Right ventricle myocardium inferior (tissue), 1 donor: ENCODE measurements at places on chromosomes 11 and 22.
A peak's percentile ranks its signal among the peaks of the same experiment; 100 is the strongest.

GRCh38 chr11:12218909-12219308, 108.5 kb downstream of the MICAL2 start:
- no peak for DNase-seq

DNA sequence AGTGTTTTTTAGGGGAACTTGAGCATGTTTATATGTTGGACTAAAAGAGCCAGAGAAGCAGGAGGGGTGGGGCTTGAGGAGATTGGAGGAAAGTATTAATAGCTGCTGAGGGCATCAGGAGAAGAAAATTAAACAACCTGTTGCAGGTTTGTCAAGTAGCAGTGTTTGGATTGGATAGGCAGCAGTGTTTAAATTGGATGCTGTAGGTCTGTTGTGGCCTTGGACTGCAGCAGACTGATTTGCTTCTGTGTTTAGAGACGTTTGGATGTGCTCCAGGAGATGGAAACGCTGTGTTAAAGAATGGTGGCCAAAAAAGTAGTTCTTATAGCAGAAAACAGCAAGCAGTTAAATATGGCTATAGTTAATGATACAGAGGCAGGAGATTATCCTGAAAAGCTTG, 5.7 kb downstream of the EIF3L start:
- DNase-seq, result no peak

- DNase-seq, result no peak
Observed at GRCh38 chr11:121241343-121242211, 51.0 kb upstream of the SC5D start.

- no peak for DNase-seq
Observed at GRCh38 chr11:106670069-106670468, 348.2 kb downstream of the GUCY1A2 start.

GRCh38 chr11:66233301-66233700, 35.1 kb upstream of the RAB1B start:
- peak; percentile 25 for DNase-seq

GRCh38 chr11:121801781-121802180, 314.2 kb downstream of the BLID start:
- no peak for DNase-seq

DNA sequence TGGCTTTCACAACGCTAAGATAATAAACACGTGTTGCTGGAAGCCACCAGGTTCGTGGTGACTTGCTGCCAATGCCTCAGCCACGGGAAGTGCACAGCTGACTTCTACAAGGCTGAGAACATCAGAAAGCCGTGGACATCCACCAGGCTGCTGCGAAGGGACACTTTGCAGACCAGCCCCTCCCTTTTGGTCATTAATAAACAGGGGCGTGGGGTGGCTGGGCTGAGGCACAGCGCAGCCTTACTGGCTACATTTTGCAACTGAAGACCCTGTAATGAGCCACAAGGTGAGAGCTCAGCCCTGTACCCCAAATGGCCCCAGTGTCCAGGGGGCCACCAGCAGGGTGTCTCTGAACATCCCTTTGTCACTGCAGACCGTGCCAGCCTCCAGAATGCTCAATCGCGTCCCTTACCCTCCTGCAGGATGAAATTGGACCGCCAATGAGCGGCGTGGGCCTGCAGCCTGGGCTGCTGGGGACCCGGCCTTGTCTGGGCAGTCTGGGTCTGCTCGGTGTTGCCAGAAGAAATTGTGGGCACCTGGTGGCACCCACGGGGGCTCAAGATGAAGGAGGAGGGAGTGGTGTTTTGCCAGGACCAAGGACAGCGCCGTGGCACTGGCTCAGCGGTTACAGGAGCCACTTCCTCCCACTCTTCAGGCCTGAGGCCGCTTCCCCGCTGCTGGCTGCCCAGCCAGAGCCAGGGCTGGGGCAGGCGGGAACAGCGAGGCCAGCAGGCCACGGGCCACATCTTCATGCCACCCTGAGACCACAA, 181.9 kb downstream of the CTTN start:
- DNase-seq, result no peak

- no peak for DNase-seq
Observed at GRCh38 chr11:8201644-8202365, 33.0 kb upstream of the RIC3 start.

DNA sequence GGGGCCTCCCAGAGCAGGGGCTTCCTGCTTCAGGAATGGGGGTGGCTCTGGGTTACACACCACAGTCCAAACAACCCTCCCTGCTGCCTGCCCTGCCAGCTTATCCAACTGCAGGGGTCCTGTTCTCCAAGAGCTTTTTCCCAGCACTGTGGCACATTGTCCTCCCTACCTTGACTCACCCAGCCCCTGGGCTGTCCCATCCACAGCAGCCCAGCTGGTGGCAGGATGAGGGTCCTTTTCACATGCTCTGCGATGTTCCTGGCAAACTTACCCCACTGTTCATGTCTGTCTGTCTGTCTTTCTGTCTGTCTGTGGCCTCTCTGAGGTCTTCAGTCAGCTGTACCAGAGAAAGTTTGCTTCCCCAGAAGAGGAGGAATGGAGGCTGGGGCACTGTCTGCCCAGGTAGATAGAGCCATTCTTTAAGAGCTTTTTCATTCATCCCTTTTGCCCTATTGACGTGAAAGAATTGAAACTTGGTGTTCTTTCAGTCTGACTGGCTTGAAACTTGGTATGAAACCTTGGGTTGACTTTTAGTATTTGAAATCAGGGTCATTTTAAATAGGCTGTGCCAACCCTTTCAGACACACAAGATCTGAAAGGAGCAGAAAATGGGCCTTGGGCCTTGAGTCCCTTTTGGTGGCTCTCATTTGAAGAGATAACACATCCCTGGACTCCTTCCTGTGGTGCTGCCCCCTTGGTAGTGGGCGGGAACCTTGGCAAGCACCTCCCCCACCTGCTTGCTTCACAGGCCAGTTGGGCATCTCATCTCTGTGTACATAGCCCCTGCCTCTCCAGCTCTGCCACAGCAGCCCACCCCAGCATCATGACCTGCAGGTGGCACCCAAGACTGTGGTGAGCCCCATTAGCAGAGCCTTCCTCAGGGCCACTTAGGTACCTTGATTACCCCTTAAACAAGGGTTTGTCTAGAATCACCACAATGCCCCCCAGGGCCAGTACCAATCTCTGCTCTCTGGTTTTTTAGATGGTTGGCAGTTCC, 74.6 kb upstream of the SUSD2 start:
- DNase-seq, result no peak

DNA sequence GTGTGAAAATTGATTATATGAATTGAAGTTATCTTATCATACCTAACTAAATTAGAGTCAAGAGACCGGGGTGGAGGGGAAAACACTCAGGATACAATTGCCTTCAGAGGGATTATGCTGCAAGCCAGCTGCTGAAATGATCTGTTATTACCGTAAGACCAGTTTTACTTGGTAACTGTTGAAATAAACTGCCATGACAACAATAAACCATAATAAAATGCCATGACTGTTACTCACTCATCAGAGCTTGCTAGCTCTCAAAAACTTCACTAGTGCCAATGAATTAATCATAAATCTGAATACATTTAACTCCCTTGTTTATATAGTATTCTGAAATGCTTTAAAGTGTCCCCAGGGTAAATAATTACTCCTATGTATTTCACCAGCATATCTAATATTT, 68.2 kb downstream of the CASP12 start:
- DNase-seq, result no peak

DNA sequence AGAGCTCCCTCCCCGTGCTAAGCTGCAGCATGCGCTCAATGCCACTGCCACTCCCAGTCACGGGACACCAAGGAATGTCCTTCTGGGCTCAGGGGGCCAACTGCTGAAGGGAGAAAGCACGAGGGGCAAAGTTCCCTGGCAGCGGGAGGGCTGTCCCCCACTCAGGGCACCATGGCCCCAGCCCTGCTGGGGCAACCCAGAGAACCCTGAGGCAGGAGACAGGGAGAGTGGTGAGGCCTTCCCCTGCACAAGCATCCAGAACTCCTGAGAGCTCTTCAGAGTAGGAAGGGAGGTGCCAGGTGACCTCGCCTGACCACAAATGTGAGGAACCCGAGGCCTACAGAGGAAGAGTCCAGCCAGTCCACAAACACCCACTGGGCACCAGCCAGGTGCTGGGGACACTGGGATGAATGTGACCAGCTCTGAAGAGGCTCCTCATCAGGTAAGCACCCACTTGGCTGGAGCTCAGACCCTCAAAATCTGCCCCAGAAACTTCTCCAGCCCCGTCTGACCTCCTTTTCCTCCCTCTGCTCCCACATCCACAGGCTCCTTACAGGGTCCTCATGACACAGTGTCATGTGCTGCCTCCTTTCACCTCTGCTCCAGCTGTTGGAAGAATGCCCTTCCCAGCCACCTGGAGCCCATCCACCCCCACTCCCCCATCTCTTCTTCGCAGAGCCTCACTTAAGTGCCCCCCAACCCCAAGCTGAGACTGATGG, 15.6 kb downstream of the GDPD5 start:
- no peak for DNase-seq

DNA sequence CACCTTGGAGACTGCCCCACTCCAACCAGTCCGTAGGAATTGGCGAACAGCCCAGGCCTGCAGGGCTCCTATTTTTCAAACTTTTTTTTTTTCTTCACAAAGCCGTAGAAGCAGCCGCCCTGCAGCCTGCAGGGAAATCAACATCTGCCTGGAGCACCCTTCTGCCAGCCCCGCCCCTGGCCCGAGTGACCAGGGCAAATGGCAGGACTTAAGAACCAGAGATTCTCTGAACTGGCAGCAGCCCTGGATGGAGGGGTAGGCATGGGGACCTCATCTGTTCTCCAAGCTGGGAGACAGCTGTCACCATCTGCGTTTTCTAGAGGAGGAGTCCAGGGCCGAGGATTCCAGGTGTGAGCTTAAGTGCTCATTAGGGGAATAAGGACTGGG, 5.6 kb downstream of the SCN2B start:
- no peak for DNase-seq

GRCh38 chr11:64872790-64873488, 5.5 kb downstream of the EHD1 start:
- DNase-seq, result no peak

- no peak for DNase-seq
Observed at GRCh38 chr11:107397357-107397756, 60.3 kb downstream of the CWF19L2 start.

GRCh38 chr22:38567531-38568285, 2.3 kb downstream of the DMC1 start:
- DNase-seq, result no peak

DNA sequence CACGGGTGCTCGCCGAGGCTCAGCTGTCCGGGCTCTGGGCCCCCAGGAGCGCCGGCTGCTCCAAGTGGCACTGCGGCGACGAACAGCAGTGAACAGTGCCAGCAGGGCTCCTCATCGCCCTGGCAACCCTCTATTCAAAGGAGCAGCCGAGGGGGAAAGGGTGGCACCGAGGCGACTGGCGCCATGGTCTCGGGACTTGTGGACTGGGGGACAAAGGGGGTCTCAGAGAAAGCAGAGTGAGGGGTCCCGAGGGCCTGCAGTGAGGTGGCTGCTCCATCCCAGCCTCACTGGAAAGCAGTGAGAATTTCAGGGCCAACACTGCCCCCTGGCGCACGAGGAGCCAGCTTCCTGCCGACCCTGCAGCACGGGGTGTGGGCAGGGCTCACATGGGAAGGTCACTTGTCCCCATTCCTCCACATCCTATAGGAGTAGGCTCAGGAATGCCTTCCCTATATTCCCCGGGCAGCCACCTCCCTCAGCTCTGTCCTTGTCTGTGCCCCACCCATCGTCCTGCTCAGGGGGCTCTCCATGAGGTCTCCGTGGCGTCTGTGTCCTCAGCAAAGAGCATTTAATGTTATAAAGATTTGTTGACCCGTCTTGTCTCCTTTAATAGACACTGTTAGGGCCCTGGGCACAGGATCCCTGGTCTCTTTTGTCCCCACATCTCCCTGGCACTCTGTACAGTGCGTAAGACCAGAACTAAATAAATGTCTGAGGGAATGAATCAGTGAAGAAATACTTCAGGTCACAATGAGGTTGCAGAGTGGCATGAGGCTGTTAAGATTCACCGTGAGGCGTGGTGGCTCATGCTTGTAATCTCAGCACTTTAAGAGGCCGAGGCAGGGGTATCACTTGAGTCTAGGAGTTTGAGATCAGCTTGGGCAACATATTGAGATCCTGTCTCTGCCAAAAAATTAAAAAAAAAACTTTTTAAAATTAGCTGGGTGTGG, 26.4 kb downstream of the LRFN4 start:
- no peak for DNase-seq

- DNase-seq, result no peak
Observed at GRCh38 chr11:31582697-31583096, 73.1 kb downstream of the ELP4 start.

DNA sequence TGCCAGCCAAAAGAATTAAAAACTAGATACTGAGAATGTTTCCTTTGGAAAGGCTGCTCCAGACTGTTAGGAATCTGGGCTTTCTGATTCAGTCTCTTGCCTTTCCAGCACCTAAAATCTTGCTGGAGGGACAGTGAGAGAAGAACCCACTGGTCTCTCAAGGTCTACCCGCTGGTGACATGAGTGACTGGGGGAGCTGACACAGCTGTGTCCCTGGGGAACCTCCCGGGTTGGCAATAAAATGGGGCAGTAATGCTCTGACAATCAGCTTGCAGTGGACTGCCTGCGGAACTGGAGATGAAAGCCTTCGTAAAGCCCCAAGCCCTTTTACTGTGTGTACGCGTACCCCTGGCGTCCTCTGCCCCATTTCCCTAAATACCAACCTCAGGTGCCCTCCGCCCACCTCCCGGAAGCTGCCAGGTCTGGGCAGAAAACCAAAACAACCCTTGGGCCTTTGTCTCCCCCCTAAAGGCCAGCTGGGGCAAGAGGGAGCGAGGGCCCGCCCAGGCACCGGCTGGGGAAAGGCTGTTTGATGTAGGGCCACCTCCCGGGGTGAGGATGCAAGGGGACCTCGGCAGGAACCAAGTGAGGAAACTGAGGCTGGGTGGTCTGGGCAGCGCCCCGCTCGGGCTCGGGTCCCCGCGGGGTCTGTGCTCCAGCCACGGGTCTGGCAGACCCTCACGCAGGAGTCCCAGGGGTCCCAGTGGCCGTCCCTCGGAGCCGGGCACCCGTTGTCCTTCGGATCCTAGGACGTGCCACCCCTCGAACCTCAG, 741 bp downstream of the CARS1 start:
- no peak for DNase-seq

GRCh38 chr22:39220890-39221850, 23.6 kb downstream of the PDGFB start:
- DNase-seq, result peak; percentile 56

DNA sequence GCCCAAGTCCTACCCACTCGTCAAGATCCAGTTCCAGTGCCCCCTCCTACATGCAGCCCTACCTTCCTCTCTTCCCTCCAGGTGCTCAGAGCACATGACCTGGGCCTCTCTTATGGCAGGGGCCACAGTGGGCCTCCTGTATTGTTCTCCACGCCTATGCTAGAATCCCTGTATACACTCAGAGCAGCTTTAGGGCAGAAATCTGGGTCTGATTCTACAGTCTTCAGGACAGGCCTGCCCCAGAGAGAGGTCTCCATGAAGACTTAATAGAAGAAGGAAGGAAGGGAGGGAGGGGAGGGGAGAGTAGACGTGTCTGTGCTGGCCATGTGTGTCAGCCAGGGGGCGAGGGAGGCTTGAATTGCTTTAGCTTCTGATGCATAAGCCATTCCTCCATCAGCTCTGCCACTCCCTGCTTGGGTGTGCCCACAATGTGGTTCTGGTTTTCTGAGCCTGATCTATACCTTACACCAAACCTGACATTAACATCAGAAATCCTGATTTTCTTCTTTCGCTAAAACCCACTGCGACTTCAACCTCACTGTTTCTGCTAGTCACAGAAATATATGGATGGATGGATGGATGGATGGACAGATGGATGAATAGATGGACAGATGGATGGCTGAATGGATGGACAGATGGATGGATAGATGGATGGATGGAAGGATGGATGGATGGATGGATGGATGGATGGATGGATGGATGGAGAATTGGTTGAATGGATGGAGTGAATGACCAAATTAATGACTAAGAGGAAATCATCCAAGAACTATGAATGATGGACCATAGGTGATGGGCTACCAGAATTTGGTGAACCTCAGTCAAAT, 56.6 kb upstream of the PRDM11 start:
- no peak for DNase-seq
